ENCODE measurements at places on chromosomes 1 and 21.

DNA sequence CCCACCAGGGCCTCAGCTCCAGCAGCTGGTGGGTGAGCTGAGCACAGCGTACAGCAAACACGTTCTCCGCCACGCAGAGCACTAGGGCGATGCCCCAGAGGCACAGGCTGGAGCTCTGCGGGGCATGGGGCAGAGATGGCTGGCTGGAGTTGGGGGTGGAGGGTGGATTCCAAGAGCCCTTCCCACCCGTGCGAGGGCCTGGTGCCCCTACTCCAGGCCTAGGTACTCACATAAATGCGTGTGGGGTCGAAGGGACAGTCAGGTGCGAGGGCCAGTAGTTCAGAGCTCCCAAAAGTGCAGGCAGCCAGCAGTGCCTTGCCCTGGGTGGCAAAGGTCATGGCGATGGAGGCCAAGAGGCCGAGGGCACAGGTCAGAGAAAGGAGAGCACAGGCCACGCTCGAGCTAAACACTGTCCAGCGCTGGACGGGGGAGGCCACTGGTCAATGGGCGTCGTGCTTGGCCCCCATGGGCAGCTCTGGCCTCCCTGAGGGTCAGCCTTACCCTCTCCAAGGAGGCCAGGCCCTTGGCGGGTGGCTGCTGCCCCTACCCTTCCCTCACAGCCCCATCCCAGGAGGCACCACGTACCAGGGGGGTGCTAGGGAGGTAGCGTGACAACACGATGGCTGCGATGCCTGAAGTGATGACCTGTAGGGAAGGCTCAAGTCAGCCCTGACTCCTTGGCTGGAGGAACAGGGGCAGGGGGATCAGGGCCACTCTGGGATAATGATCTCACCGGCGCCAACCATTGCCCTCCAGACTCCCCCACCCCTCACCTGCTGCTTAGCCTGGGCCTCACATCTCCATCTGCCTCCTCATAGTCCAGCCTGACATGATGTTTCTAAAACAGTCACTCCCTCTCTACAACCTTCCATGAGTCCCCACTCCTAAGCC lies 5.6 kb downstream of the TMEM54 start:
- DNase-seq, result peak; percentile 15

DNA sequence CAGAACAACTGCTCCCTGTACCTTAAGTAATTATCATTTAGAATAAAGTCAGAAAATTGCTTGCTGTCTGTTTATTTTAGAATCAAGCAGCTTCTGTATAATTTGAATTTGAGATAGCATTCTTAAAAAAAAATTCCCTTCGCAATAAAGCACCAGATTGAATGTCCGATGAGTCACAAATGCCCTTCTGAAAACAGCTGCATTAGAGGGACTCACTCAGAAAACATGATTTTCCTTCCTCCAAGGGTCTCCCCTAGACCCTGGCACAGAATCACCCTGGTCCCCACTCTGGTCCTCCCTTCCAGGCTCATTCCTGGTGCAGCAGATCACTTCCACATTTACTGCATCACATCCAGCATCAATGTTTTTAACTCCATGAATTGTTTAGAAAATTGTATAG lies 471.1 kb upstream of the VAMP3 start:
- peak; percentile 23 for DNase-seq

DNA sequence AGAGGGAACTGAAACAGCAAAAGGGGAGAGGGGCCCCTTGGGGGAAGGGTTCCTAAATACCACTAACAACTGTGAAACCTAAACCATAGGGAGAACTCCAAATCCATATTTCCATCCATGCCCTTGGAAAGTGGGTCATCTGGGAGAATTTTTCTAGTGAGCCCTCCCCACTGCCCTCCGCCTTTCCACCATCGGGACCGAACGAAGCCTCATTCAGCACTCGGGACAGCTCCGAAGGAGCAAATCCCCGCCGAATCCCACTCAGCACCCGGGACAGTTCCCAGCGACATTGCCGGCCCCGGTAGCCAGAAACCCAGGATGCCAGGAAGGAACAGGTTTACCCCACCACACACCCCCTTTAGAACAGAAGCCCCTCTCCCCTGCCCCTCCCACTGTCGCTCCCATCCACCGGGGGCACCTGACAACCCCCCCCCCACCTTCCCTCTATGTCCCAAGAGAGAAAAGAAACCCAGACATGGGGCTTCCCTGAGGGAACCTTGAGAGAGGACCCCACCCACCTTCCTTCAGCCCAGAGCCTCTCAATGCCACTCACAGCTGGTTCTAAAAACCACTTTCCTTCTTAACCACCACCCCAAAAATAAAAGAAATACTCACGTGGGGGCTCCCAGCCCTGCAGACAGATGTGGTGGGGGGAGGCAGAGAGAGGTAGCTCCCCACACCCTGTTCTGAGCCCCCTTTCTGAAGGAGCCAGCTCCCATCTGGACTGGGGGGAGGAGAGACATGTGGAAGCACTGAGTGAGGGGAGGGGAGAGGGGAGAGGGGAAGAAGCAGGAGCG lies 4.5 kb downstream of the DLGAP3 start:
- DNase-seq, result peak; percentile 79

DNA sequence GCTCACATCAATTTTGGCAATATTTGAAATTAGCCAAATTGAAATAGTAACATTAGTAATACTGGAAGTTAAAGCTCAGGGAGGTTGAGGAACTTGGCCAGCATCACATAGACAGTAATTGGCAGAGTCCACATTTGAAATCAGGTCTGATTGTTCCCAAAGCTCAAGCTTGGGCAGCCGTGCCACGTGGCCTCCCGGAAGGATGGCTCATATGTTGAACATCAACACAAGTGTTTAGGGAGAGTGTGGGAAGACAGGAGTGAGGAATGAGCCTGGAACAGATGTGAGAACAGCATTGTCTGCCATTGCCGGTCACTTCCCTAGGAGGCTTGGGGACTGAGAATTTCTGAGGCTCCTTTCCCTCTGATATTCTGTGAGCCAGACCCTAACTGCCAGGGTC lies 40.2 kb upstream of the RBM15 start:
- DNase-seq, result no peak

DNA sequence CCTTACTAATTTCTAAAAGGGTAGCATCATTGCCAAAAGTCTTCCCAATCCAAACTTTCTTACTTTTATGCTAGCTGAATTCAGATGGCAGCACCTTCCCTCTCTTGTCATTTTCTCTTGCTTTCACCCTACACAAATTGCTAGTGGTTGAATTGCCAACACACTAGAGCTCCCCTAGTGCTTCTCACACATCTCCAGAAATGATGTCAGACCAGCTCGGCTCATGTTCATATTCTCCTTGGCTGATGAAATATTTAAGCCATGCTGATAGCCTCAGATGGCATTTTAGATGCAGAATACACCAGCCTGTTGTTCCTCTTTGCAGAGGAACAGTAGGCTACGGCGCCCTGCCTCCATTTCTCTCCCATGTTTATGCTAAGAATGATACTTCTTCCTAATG lies 256.9 kb downstream of the PTBP2 start:
- DNase-seq, result no peak

DNA sequence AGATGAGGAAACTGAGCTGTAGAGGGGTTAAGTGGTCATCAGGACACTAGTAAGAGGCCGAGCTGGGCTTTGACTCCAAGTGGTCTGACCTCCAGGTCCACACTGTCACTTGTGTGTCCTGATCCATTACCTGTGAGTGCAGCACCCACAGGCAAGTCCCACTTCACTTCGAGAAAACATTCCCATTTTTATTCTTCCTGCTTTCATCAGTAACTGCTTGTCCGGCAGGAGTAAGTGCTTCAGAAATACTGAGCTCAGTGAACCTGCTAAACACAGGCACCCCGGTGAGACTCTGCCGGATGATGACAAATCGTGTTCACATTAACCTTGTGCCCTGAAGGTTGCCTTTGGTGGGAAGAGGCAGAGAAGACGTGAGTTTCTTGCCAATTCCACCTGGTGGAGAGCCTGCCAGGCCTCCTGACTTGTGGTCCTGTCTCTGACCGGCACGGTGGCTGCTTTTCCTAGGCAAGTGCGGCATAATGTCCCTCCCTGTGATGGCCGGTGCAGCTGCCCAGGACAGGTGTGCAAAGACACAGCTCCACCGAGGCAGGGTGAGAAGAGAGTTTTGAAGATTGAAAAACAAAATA lies 29.4 kb downstream of the ZBTB18 start:
- DNase-seq, result no peak

GRCh38 chr1:79827446-79827845 lies 820.9 kb upstream of the ADGRL4 start:
- no peak for DNase-seq

DNA sequence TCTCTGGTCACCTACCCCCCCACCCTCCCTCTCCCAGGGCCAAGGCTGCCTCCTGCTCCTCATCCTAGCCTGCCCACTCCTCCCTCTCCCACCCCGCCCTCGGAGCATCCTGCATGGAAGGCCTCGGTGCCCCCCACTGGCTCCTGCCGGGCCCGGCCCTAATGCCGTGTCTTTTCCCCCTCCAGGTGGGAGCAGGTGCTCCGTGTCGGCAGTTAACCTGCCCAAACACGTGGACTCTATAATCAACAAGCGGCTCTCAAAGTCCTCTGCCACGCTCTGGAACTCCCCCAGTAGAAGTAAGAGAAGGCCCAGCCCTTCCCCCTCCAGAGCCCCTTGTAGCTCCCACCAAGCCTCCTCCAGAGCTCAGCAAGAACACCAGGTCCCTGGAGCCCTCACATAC lies 18.8 kb downstream of the MAP7D1 start:
- no peak for DNase-seq
